ENCODE measurements at places on chromosomes 2 and 18.

DNA sequence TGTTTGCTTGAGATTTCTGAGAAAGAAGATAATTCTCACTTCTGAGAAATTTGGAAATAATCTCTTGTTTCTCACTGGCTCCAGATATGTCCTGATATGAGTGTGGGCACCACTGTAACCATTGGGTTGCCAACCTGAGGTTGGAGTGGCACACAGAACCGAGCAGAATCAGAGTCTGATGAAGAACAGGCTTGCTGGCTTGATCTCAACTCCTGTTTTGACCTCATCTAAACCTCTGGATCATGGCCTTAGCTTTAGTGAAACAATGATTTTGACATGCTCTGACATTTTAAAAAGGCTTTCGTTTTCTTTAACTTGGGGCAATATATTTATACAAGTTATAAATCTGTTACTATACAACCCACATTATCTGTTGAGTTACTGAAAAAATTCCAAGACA, 548.0 kb downstream of the IRS1 start:
- no peak for DNase-seq

GRCh38 chr2:37781028-37781427, 109.6 kb upstream of the CDC42EP3 start:
- DNase-seq, result no peak

GRCh38 chr2:17901246-17901645, 22.8 kb downstream of the KCNS3 start:
- peak; percentile 78 for DNase-seq

- no peak for DNase-seq
Measured at GRCh38 chr2:240191001-240191400, 50.5 kb upstream of the OTOS start.

- DNase-seq, result no peak
Measured at GRCh38 chr2:29522951-29523669, 398.3 kb downstream of the ALK start.

DNA sequence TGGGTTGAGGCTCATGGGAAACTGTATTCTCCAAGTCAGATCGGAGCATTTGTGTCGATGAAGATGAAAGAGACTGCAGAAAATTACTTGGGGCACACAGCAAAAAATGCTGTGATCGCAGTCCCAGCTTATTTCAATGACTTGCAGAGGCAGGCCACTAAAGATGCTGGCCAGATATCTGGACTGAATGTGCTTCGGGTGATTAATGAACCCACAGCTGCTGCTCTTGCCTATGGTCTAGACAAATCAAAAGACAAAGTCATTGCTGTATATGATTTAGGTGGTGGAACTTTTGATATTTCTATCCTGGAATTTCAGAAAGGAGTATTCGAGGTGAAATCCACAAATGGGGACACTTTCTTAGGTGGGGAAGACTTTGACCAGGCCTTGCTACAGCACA, 336.6 kb downstream of the PAX3 start:
- DNase-seq, result no peak

DNA sequence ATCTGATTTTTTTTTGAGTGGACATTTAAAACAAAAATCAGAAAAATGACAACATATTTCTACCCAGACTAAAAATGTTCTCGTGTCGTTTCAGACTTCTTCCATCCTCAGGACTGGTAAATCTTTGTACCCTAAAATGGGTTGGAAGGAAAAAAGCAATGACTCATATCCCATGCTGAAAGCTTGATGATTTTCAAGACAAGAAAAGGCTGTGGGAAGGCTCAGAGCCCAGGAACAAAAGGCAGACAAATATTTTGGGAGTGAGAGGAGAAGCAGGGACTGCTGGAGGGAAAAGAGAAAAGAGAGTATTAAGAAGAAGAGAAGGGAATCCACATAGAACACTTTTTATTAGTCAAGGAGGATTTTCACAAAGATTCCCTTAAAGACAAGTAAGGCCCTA, 77.1 kb upstream of the CTAGE1 start:
- DNase-seq, result no peak

GRCh38 chr2:113276761-113277425, 1.8 kb downstream of the PAX8 start:
- no peak for DNase-seq

- no peak for DNase-seq
Measured at GRCh38 chr2:241637795-241638660, 535 bp downstream of the ATG4B start.

- DNase-seq, result no peak
Measured at GRCh38 chr2:27870724-27871123, 19.5 kb downstream of the RBKS start.

- no peak for DNase-seq
Measured at GRCh38 chr2:48543895-48544294, 13.9 kb downstream of the STON1 start.

GRCh38 chr2:237154082-237154638, 68.5 kb downstream of the COPS8 start:
- no peak for DNase-seq

DNA sequence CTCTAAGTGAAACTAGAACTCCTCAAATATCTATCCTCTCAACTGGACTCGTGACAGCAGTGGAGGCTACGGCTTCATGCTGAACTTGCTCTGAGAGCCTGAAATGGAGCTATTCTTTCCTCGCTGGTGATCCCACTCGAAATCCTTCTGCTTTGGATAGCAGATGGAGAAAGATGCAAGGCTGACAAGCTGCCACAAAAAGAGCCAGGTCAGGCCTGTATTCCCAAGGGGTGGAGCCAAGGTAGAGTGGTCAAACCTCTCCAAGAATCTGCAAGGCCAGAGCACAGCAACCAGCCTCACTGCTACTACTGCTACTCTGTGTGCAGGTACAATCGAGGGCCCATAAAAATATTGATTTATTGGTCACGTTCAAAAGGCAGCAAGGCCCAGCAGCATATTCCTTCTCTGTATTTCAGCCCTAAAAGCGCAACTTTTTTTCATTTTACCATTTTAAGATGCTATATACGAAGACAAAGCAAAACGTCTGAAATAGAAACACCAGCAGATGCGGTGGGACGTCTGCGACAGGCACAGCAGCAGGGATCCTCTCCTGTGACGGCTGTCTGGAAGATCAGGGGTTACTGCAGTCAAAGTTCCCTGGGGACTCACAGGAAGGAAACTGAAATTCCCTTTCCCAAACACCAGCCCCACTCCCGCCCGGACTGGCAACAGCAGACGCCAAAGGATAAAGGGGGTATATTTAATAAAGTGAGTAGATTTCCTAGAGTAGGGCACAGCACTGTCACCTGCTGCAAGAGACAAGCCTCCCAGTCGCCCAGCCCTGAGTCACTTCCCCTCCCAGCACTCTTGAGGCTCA, 2.4 kb downstream of the SPRED2 start:
- DNase-seq, result no peak

DNA sequence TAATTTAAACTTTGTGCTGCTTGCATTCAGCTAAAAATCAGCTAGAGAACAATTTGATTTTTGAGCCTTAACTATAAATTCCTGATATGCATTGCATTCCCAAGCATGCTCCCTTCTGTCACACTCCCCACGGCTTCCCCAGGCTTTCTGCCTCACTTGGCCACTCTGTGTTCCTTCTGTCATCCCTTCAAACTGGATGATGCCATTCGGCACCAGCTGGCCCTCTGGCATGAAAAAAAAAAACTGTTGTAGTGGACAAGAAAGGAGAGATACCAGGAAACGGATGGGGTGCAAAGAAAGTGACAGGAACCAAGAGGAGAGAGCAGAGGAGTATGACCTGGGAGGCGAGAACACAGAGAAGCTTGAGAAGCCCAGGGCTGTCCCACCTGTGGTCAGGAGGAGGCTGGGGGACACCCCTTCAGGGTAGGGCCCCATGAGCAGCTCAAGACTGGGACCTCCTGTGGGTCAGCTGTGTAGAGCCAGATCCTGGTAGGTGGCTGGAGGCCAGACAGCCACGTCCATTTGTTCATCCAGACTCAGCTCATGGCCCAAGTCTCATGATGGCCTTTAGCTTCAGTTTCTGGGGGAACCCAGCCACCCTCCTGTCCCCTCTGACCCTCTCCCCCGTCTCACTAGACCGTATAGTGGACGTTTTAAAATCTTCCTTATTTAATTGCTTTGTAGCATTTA, 211.8 kb downstream of the GBX2 start:
- no peak for DNase-seq

- no peak for DNase-seq
Measured at GRCh38 chr2:189147361-189147760, 32.2 kb downstream of the COL5A2 start.

- no peak for DNase-seq
Measured at GRCh38 chr2:238728330-238729260, 119.3 kb upstream of the TWIST2 start.

- DNase-seq, result no peak
Measured at GRCh38 chr2:120845277-120845676, 109.6 kb downstream of the GLI2 start.

GRCh38 chr2:70089220-70089982, 2.1 kb downstream of the PCBP1 start:
- peak; percentile 67 for DNase-seq

- no peak for DNase-seq
Measured at GRCh38 chr2:237205561-237205971, 119.9 kb downstream of the COPS8 start.

GRCh38 chr2:181143790-181144300, 163.4 kb downstream of the UBE2E3 start:
- no peak for DNase-seq

DNA sequence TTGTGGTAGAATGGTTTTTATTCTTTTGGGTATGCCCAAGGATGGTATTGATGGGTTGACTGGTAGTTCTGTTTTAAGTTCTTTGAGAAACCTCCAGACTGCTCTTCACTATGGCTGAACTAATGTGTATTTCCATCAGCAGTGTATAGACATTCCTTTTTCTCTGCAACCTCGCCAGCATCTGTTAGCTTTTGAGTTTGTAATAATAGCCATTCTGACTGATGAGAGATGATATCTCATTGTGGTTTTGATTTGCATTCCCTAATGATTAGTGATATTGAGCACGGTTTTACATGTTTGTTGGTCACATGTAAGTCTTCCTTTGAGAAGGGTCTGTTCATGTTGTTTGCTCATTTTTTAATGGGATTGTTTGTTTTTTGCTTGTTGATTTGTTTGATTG, 1348.7 kb upstream of the NXPH2 start:
- DNase-seq, result no peak

GRCh38 chr2:196054631-196055030, 14.0 kb downstream of the DNAH7 start:
- no peak for DNase-seq

DNA sequence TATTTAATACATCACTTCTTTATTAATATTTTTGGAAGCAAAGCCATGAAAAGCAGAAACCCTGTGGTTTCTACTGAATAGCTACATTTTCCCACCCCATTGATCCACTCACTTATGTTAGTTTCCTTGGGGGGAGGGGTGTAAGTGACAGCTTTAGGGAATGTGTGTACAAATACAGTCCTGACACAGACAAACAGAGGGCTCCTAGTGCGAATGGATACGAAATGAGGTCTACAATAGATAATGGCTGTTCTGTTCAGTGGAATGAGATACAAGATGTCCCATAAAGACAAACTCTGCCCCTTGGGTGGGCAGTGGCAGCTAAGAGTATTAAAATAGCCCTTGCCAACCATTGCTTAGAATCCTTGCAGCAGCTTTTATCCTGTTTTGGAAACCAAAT, 312.9 kb downstream of the NCKAP5 start:
- DNase-seq, result no peak

DNA sequence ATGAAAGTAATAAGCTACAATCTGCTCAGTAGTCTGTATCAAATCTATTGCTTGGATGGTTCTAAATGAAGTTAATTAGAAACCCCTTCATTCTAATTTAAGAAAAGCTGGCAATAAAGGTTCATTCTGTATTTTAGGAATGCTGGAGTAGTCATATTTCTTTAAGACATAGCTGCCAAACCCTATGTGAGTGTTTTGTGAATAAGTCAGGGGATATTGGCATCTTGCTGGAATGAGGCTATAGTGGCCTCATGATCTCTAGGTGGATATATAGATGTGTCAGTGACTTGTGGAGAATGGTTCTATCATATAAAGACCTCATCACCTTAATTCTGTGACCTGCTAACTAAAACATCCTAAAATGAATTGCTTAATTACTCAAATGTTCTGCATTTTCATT, 196.3 kb downstream of the PDE1A start:
- no peak for DNase-seq

DNA sequence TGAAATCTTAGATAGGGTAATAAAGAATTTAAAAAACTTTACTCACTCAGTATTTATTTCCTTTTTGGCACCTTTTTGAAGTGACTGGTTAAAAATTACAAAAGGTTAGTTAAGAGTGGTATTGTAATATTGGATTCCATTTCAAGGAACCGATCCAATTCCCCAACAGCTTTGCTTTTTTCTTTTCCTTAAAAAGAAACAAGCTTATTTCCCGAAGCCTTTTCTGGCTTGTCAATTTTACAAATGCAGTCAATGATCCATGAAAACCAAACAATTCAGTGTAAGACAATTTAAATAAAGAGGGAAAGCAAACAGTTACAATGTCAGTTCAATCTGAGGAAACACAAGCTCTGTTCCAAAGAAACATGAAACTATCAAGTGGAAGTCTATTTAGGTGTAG, 200.2 kb downstream of the RIT2 start:
- DNase-seq, result peak; percentile 54

- DNase-seq, result no peak
Measured at GRCh38 chr2:166238176-166238575, 110.4 kb upstream of the SCN1A start.

GRCh38 chr2:118854507-118855345, 7.3 kb upstream of the EN1 start:
- DNase-seq, result no peak

GRCh38 chr2:1117569-1117968, 166.9 kb downstream of the SNTG2 start:
- DNase-seq, result no peak

DNA sequence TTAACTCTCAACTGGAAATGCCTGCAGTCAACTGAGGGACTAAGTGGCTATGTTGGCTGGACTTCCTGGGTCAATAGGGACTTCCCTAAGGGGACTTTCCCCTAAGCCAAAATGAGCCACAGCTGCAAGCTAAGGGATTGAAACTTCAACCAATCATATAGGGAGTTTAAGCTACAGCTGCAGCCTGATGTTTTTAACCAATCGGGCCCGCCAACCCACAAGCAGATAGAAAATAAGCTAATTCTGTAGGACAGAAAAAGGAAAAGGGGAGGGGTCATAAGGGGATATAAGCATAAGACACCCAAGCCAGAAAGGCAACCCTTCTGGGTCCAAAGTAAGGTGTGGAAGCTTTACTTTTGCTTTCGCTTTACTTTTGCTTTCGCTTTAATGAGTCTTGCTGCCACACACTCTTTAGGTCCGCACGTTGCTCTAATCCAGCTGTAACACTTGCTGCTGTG, 927.5 kb downstream of the ERBB4 start:
- no peak for DNase-seq

GRCh38 chr18:56962322-56962721, 184.6 kb upstream of the BOD1L2 start:
- no peak for DNase-seq

- DNase-seq, result no peak
Measured at GRCh38 chr2:213296270-213296669, 12.0 kb downstream of the SPAG16 start.

- DNase-seq, result no peak
Measured at GRCh38 chr2:175804122-175804521, 197.9 kb downstream of the LNPK start.

GRCh38 chr2:152134488-152135280, 35.8 kb upstream of the CACNB4 start:
- DNase-seq, result no peak

- no peak for DNase-seq
Measured at GRCh38 chr2:101753720-101754490, 56.4 kb downstream of the MAP4K4 start.

GRCh38 chr18:48186131-48186766, 222.9 kb downstream of the ZBTB7C start:
- DNase-seq, result no peak

GRCh38 chr2:33598561-33599174, 431 bp downstream of the FAM98A start:
- no peak for DNase-seq

GRCh38 chr2:175630280-175631244, 371.5 kb downstream of the LNPK start:
- DNase-seq, result peak; percentile 47
